ENCODE measurements at places on chromosomes 1 and 21. TPM values are rescaled to one million over a fixed set of nuclear protein-coding genes. Genes with fewer than 3 reads are reported as not detected.

KRTAP19-1 gene
- total RNA-seq = not detected

TIMM17A gene
- 28.1 TPM for total RNA-seq

KCNQ4 gene
- total RNA-seq = 0.24 TPM

DNA sequence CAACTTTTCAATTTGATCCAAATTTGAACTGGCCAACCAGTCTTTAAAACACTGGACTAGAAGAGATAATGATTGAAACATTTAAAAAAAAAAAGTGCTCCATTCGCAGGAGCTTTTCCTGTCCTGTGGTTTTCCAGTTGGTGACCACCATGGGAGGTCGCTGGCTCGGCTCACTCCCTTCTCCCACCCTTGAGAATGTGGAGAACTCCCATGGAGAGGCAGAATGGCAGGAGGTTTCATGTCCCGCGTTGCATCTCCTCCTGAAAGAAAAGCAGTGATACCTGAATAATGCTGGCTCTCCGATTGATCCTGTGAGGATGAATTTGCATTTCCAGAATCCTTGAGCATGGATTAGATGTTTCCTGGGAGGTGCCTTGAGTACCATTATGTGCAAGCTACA is 16.5 kb upstream of the MPZL1 start:
- H3K36me3 ChIP-seq = peaks cover 56% of the 10 kb centered on the region
- no peak for DNase-seq
- no peak overlapping the region for H3K4me3 ChIP-seq
- H3K4me1 ChIP-seq = peaks cover 18% of the 10 kb centered on the region
- no peak overlapping the region for H3K27ac ChIP-seq

DNA sequence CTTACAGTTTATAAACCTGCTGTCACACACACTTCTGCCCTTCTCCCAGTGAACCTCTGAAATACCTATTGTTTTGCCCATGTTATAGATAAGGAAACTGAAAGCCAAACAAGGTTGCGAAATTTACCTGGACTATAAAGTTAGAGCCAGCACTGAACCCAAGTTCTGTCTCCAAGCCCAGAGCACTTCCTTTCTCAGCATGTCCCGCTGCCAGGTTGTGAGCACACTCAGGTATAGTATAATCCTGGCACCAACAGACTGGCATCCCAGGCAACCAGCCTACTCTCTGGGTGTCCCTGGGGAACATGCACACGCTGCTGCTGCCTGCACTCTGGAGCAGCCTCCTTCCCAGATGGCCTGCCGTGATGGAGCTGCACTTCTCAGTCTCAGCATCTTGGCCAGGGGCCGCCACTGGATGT is 45.1 kb downstream of the PGBD5 start:
- H3K36me3 ChIP-seq = no peaks in the 10 kb centered on the region
- H3K27ac ChIP-seq = no peak overlapping the region
- H3K27me3 ChIP-seq = peaks cover 3% of the 10 kb centered on the region
- no peak for DNase-seq
- H3K4me1 ChIP-seq = no peaks in the 10 kb centered on the region

DNA sequence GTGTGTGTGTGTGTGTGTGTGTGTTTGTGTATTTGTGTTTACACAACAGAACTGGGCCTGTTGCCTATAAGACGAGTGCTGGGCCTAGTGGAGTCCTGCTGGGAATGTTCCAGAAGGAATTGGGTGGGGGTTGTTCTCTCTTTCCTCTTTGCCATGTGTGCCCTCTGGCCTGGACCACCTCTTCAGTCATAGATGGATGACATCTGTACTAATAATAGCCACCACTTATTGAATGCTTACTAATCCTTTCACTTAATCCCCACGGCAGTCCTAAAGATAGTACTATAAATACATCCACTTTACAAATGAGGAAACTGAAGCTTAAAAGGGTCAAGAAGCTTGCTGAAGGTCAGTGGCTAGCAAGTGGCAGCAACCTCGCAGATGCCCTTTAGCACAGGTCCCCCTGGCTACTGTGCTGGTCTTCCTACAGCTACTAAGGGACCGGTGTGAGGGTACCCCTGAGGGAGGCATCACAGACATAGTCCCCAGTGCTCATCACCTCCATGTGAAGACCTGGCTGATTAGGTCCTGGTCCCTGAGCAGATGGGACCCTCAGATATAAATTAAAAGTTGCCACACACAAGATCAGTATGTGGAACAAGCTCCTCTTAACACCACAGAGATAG is 55.2 kb upstream of the KIF1B start:
- no peaks in the 10 kb centered on the region for H3K36me3 ChIP-seq
- H3K4me3 ChIP-seq = no peak overlapping the region
- DNase-seq = no peak
- no peaks in the 10 kb centered on the region for H3K27me3 ChIP-seq

DNA sequence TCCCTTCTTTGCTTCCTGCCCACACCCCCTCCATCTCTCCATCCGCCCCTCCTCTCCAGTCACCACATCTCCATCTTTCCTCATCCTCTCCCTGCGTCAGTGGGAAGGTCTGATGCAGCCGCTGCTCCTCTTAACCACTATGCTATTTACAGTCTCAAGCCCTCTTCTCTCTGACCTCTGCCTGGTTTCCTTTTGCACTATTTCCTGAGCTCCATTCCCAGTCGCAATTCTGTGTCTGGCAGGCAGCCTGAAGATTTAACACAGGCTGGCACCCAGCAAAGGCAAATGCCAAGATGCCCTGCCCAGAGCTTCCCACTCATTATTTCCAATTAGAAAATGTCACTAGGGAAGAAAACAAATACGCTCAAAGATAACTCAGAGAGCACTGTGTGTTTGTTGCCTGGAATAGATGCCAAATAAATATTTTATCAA is 89.6 kb upstream of the LPGAT1 start:
- no peaks in the 10 kb centered on the region for H3K36me3 ChIP-seq
- no peak overlapping the region for H3K27ac ChIP-seq
- H3K4me1 ChIP-seq = no peaks in the 10 kb centered on the region
- no peaks in the 10 kb centered on the region for H3K27me3 ChIP-seq
- H3K4me3 ChIP-seq = no peak overlapping the region

DNA sequence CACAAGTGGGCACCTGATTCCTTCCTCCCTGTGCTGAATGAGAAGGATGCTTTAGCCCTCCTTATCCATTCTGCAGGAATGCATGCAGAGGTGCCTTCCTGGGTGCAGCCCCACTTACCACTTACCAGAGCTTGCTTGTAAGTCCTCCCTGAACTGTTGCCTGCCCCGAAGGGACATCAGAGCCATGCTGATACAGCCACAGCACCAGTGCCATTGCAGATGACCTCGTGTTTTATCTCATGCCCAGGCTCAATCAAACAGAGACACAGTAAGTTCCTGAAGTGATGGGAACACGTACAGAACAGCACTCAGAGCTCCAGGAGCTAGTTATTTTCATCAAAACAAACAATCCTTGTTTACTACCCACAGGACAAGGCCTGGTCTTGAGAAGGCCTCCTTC is 81.9 kb downstream of the ATP1A1 start:
- no peak overlapping the region for H3K27ac ChIP-seq
- no peak overlapping the region for H3K4me3 ChIP-seq
- no peaks in the 10 kb centered on the region for H3K4me1 ChIP-seq
- H3K27me3 ChIP-seq = no peaks in the 10 kb centered on the region

GRCh38 chr1:210132582-210132981 is 100.0 kb upstream of the SERTAD4 start:
- no peak for DNase-seq
- no peaks in the 10 kb centered on the region for H3K4me1 ChIP-seq
- H3K27me3 ChIP-seq = no peaks in the 10 kb centered on the region
- H3K36me3 ChIP-seq = no peaks in the 10 kb centered on the region

Measured in spleen (tissue), 13 donors.